ENCODE measurements at places on chromosomes 2 and 18. TPM values are rescaled to one million over a fixed set of nuclear protein-coding genes. Genes with fewer than 3 reads are reported as not detected.
A peak's percentile ranks its signal among the peaks of the same experiment; 100 is the strongest.

DNA sequence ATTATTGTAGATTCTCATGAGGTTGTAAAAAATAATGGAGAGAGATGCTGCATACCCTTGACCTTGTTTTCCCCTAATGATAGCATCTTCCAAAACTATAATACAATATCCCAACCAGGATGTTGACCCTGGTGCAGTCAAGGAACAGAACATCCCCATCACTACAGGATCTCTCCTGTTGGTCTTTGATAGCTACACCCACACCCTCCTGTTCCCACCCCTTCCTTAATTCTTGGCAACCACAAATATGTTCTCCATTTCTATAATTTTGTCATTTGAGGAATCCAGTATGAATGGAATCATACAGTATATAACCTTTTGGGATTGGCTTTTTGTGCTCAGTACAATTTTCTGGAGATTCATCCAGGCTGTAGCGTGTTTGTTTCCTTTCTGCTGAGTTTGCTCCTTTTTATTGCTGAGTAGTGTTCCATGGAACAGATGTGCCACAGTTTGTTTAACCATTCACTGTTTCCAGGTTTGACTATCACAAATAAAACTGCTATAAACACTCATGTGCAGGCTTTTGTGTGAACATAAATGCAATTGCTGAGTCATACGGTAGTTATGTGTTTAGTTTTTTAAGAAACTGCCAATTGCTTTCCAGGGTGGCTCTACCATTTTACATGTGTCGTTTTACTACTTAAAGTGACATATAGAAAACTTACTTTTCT lies 22.2 kb downstream of the MCFD2 start:
- DNase-seq, result no peak

The FZD7 gene
- total RNA-seq, result 35.8 TPM

DNA sequence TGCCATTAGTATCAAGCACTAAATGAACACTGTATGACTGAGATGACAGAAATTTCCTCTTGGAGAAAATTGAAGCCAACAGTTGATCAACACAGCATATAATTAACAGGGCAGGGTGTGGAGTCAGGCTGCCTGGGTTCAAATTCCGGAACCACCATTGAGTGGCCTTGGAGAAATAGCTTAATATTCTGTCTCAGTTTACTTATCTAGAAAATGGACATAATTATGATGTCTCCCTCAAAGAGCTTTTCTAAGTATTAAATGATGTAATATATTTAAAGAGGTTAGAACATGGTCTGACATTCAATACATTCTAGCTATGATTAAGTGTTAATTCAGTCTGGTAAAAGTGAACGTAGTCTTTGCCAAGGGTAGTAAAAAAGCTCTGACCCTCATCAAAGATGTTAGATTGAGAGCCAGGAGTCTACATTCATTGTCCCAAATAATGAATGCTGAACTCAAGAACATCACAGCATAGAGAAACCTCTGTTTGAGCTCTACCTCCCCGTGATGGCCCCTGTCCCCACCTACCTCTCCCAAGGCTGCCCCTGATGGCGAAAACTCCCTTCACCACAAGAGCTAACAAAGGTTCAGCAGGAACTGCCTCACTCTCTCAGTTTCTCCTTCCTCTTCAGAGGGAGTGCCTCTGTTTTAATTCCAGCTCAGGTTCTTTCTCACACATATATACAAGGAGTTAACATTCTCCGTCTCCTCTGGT lies 2.7 kb upstream of the VWA3B start:
- DNase-seq, result no peak

DNA sequence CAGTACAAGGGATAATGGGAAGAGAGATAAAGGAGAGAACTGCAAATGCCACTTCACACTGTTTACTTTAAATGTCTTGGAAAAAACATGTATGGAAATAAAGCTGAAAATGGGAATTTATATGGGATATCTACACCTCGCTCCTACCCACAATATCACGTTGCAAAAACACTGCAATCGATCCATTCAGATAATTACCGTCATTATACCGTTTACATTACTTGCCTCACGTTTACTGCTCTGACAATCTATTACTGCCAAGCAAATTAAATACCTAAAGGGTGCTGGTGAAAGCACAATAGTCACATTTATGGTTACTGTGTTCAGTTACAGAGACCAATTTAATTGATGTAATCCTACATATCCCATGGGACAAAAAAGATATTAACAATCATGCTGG lies 214.7 kb upstream of the LYPD1 start:
- no peak for DNase-seq

DNA sequence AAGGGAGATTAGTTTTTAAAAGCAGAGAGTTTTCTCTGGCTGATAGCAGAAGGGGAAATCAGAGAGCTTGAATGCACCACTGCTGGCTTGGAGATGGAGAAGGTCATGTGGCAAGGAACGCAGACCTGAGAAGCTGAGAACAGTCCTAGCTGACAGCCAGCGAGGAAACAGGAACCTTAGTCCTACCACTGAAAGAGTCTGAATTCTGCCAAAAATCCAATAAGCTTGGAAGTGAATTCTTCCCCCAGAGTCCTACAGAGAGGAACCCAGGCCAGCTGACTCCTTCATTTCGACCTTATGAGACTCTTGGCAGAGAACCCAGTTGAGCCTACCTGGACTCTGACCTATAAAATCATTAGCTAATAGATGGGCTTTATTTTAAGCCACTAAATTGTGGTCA lies 371.9 kb upstream of the TNP1 start:
- no peak for DNase-seq

GRCh38 chr2:72710418-72711152 lies 115.2 kb downstream of the EXOC6B start:
- no peak for DNase-seq

The CNDP1 gene
- total RNA-seq, result not detected

DNA sequence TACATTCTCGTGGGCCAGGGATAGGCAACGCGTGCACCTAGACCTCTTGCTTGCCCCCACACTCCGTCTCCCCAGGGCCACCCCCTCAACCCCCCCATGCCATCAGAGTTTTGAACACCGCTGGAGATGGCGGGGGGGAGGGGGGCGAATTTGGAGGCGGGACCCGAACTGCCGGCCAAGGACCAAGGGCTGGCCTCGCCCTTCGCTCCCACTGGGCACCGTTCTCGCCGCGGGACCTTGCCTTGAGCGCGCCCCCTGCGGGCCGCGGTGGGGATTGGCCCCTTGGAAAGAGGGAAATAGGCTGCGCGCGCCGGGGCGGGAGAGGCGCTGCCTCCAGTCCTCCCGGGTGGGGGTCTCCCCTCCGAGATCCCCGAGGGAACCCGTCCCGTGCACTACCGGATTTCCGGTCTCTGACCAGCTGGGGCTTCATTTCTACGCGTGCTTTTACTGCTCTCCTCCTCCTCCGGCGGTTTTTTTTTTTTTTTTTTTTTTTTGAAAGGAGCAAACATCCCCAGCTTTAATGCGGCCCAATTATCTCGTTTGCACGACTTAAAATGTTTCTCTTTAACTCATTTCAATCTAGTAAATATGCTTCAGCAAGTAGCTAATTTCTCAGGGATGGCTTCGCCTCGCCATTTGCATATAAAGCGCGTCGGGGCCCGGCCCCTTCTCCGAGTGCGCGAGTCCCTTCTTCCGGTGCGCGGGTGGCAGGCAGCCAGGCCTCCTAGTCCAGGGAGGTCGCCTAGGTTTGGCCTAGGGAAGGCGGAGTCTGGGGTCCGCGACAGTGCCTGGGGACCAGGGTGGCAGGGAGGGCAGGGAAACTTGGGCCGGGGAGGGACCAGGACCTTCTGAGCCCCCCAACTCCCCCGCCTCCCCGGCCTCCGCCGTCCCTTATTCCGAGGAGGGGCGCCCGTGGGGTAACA lies 10.0 kb upstream of the GBX2 start:
- DNase-seq, result peak; percentile 37

GRCh38 chr2:3762771-3763447 lies 59.5 kb downstream of the DCDC2C start:
- DNase-seq, result no peak

- DNase-seq, result peak; percentile 80
Observed at GRCh38 chr2:197268786-197269584, 41.6 kb downstream of the ANKRD44 start.

- peak; percentile 32 for DNase-seq
Observed at GRCh38 chr2:69634196-69634821, 9.2 kb downstream of the AAK1 start.

The LIPG gene
- 3.2 TPM for total RNA-seq

GRCh38 chr2:128686497-128686859 lies 367.8 kb upstream of the HS6ST1 start:
- no peak for DNase-seq

DNA sequence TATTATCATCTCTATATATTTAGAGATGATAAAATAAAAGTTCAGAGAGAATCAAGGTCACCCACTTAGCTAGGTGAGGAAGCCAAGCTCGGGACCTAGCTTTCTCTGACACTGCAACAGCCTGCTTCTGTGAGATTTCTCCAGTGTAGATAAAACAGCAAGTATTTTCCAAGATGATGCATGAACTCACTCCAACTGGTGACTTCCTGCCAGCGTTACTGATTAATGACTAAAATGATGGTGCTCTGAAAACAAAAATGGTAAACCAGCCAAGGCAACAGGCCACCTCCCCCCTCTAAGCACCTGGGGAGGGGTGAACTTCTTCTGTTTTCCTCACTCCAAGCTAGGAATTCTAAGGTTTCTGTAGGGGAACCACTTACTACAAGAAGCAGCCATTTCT lies 510.2 kb upstream of the ID2 start:
- peak; percentile 66 for DNase-seq
